Thyroid gland (tissue), 4 donors: ENCODE measurements at places on chromosomes 2 and 18. TPM values are rescaled to one million over a fixed set of nuclear protein-coding genes. Genes with fewer than 3 reads are reported as not detected.

DNA sequence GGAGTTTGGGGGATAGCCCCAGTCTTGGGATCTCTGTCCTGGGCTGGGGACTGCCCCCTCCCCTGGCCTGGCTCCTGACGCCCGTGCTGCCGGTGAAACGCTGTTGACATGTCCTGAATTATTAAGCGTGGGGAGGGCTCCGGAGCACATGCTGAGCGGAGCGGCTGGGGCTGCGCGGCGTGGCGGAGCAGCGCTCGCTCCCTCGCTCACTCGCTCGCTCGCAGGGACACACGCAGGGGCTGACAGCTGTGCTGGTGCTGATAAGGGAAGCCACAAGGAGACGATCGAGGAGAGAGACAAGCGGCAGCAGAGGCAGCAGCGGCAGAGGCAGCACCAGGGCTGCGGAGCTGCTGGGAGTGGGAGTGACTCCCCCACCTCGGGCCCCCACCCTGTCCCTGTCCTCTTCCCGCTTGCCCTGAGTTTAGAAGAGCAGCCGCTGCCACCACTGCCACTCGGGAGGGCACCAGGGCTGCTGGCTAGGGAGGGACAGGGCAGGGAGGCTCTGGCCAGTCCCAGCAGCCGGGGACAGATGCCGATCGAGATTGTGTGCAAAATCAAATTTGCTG, at the start of gene ASIC4:
Gene ASIC4, plus strand, starts transcription at position 287 of the 566 bp plus-strand sequence. Its CDS starts 243 bp downstream, at position 530.
- DNase-seq, result no peak

- DNase-seq, result no peak
These were observed 157.8 kb downstream of the BCL2 start for GRCh38 chr18:63161761-63162195.

DNA sequence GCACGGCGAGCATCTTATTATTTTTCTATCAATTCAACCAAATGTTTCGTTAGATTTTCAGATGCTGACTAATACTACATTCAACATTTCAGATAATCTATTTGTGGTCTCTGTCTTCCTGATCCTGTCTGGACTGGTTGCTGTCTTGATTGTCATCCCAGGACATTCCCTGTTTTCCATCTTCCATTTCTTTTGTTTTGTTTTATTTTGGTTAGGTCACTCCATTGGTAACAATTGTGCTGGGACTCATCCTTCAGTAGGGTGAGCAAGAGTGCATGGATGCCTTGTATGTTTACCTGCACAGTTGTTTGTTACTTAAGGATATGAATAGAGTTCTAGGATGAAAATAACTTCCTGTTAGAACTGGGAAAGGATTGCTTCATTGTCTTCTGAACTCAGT, 55.9 kb upstream of the ACYP2 start:
- no peak for DNase-seq

DNA sequence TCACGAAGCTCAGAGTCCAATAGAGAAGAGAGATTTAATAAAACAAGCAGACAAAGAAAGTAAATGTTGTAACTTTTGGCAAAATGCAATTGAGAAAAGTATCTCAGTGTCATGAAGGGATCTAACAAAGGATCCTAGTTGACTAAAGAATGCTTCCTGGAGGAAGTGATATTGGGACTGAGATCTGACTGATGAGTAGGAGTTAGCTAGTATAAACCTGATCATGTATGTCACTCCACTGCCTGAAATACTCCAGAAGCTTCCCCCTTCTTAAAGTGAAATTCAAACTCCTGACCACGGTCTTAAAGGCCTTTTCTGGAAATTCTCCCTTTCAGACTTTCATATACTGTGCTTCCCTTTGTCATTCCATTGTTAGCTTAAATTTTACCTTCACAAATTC, 1102.4 kb upstream of the ZEB2 start:
- DNase-seq, result no peak

GRCh38 chr18:23453680-23454058, 582 bp downstream of the RIOK3 start:
- DNase-seq, result no peak

DNA sequence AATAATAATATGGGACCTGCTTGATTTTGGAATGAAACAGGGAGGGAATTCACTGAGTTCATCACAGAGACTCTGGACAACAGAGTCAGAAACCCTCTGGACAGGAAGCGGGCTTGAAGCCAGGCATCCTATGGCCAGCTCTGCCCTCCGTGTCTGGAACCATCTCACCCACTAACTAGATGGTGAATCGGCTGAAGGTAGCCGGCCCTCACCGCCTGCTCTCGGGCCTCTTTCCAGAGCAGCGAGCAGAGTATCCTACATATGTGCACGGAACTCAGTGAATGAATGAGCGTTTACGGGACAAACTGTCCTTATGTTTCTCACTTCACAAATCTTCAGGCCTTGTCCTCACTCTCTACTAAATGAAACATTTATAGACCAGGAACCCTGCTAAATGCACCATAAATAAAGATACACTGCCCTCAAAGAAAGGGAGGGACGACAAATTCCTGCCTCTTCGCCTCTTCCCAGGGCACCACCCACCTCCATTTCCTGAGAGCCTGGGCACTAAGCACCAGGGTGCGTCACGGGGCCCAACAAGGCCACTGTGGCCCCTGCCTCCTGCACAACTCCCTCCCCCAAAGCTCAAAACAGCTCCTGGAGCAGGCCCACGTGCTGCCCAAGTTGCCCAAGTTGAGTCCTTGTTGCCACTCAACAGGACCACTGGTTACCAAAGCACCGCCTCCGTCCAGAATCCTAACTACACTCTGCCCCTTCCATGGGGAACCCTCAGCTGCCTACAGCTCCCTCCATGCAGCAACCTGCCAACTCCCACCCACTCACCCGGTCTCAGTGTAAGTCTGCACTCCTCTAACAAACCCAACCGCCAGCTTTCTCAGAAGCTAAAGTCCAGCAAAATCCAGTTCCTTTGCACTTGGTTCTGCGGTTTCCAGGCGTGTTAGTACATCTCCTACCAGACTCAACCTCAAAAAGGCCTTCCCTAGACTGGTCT, 1.7 kb downstream of the TBC1D8 start:
- no peak for DNase-seq

The NRP2 gene
- total RNA-seq, result 31.3 TPM
